ENCODE measurements at places on chromosomes 4 and X. TPM values are rescaled to one million over a fixed set of nuclear protein-coding genes. Genes with fewer than 3 reads are reported as not detected.
A peak's percentile ranks its signal among the peaks of the same experiment; 100 is the strongest.

PCYT1B gene
- total RNA-seq = not detected

MAGEA9B gene
- total RNA-seq = not detected

DNA sequence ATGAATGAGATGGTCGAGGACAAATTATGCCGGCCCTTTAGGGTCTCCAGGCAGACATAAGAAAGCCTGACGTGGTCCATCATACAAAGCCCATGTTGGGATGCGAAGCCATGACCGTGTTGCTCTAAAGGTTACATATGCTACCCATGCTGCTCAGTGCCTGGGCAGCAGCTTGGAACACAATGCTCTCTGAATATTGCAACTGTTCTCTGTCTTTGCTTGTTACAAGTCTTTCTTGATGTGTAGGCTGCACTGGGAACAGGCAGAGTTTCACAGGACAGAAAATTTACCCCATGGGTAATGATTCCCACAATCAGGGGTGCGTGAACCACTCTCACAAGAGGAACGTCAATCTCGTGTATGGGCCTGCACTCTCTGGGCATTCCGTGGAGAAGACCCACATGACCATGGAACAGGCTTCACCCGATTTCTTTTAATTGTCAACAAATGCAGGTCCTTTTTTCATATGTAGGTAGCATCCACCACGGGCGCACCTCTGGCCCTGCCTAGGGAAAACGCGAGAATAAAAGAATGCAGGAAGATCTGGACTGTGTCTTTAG is 66.3 kb downstream of the NBDY start:
- no peak for DNase-seq

DNA sequence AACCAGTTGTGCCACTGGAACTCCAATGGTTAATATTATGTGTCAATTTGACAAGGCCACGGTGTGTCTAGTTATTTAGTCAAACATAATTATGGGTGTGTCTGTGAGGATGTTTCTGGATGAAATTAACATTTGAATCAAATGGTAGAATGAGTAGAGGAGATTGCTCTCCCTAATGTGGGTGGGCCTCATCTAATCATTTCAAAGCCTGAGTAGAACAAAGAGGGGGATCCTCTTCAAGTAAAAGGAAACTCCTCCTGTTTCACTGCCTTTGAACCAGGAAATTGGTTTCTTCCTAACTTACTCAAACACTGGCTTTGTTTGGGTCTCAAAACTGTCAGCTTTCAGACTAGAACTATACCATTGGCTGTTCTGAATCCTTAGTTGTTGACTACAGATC is 1692.1 kb downstream of the PCDH19 start:
- DNase-seq = no peak

DNA sequence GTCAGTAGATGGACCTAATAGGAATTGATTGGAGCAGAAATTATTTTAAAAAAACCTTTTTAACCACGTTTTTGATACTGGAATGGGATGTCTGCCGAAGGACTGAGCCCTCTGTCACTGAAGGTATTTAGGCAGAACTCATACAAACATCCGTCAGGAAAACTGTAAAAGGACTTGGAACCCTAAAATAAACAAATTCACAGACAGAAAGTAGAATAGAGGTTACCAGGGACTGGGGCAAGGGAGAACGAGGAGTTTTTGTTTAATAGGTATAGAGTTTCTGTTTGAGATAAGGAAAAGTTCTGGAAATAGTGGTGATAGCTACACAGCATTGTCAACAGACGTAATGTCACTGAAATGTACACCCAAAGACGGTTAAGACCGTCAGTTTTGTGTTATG is 105.5 kb downstream of the BCOR start:
- DNase-seq = no peak

- peak; percentile 23 for DNase-seq
Measured at GRCh38 chrX:100994352-100995281, 25.1 kb downstream of the ARL13A start.
